ENCODE measurements at places on chromosomes 4 and X. TPM values are rescaled to one million over a fixed set of nuclear protein-coding genes. Genes with fewer than 3 reads are reported as not detected.

DNA sequence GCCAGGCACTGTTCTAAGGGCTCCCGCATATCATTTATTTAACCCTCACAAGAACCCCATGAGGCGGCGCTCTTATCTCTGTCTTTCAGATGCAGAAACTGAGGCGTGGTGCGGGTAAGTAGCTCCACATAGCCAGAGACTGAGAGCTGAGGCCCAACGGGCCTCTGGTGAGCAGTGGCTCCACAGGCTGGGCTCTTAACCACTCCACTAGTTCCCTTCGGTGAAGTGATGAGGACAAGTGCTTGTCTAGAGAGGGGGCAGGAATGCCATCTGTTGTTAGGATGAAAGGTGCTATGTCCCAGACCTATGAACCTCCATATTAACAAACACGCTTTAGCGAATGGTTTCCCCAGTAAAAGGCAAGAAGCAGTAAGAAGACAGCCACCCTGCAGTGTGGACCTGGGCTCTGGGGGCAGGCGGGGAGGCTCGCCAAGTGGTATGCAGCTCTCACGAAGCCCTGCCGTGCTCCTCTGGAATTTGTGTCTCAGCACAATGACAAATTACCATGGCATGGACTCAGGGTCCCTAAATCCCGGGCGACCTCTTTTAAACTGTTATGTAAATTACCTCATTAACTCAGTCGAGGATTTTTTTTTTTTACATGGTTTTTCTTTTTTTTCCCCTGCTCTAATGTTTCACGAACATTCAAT, 20.9 kb upstream of the S100G start:
- no peak for DNase-seq

GRCh38 chr4:122710434-122711308, 21.8 kb upstream of the BBS12 start:
- no peak for DNase-seq

- DNase-seq: no peak
These were observed 25.7 kb downstream of the PJA1 start for GRCh38 chrX:69139516-69139915.

- DNase-seq: no peak
These were observed 53.4 kb downstream of the GABRB1 start for GRCh38 chr4:47084795-47085194.

DNA sequence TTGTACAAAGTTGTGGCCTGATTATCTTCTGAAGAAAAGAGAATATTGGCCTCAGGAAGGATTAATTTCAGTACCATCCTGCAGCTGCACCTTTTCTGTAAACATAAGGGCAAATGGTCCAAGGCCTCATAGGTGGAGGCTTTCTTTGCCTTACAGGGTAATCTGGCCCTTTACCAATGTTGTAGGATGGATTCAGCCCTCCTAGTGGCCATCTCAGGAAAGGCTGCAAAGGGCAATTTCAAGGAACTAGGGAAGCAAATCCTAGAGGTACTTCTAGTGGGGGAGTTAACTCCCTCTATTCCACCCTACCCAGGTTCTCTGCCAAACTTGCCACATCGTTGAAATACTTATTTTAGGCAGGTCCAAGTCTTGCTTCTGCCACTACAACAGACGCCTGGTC, 57.6 kb downstream of the UGT2B11 start:
- DNase-seq: no peak

- DNase-seq: no peak
These were observed 5.7 kb downstream of the SYAP1 start for GRCh38 chrX:16725072-16725471.

Gene PAGE5
- not detected for polyA plus RNA-seq

Gene PPBP
- 25.4 TPM for polyA plus RNA-seq

Gene MAGEA12
- polyA plus RNA-seq: not detected

All from renal cortex interstitium (tissue), 15 donors.